Suprapubic skin (tissue), 4 donors: ENCODE measurements at places on chromosomes 12 and 14.
A peak's percentile ranks its signal among the peaks of the same experiment; 100 is the strongest.

DNA sequence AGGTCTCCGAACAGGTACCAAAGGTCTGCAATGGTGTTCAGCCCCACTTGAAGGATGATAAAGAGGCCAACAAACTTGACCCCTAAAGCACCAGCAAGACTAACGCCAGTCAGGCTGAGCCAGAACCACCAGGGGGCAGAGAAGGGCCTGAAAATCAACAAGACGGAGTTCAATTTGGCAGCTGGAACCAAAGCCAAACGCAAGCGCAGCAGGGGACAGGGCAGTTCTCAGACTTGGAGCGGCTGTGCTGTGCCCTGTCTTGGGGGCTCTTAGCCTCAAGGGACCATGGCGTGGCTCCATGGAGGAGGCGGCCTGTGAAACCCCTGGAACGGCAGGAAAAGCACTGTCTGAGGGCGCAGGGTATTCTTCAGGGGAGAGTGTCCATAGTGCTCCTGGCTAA lies 19.6 kb downstream of the POMT2 start:
- peak; percentile 89 for DNase-seq

DNA sequence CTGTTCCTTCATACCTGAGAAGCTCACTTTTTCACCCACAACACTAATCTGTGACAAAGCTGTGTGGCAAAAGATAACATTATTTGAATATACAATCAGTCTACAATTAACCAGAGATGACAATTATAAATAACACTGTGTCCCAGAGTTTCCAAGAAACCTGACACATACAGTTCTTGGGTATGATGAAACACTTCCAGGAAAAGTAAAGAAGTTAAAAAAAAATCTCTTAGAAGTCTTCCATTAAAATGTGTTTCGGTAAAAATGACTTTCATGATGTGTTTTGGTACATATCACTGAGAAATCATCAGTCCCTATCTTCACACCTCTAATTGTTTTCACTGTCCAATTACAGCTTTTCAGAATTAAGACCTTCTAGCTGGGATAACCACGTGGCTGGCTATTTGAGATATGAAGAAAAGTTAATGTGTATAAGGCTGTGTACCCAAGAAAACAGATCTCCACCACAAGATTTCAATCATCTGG lies 390.2 kb downstream of the SOX5 start:
- no peak for DNase-seq

DNA sequence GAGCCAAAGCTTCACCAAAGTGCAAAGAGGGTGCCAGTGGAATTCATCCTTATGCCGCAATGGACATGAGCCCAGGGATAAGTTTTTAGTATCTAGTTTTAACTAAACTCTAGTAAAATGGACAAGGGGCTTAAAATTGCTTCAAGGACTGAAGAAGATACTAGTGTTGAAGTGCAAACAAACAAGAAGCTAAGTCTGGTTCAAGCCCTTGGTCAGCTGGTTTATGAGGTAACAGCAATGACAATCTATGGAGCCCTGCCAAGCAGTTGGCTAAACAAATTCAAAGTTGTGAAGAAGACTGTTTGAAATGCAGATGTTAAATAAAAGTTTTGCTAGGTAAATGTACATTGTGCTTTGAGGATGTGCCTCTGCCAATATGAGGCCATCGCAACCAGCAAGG lies 209.4 kb downstream of the KTN1 start:
- DNase-seq, result no peak

DNA sequence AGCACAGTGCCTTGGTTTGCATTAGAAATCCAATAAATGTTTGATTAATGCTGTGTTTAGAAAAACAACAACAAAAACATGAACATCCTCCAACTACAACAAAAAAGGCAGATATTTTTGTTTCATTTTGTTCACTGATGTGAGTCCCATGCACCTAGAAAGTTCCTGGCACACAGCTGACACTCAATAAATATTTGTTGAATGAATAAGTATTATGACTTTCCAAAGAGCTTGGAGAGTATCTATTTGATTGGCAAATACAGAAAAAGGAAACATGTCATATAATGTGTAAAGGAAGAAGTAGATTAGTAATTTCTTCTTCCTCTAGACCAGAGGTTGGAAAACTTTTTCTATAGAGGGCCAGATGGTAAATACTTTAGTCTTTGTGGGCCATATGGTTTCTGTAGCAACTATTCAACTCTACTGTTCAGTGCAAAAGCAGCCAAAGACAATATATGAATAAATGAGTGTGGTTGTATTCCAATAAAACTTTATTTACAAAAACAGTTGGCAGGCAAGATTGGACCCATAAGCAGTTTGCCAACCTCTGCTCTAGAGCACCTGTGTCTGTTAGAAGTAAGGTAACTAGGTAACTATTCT lies 312.3 kb upstream of the DIO2 start:
- DNase-seq, result no peak

DNA sequence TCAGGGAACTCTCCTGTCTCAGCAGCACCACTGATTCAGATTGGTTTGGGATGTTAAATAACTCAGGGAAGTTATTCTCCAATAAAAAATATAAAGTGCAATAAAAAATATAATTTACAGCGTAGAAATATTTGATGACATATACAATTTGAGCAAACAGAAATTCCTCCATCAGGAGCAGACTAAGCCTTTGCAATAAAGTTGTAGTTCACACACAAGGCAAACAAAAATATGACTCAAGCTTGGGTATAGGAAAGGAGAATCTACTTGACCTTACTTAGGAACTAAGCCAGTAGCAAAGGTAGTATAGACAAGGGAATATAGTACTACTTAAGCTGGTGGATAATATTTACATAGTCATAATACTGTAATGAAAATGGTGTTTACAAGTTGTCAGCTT lies 264.1 kb downstream of the KIF21A start:
- DNase-seq, result no peak

- peak; percentile 64 for DNase-seq
Measured at GRCh38 chr12:51171884-51172514, 936 bp downstream of the TFCP2 start.

GRCh38 chr14:53884601-53885000 lies 72.0 kb downstream of the BMP4 start:
- DNase-seq, result no peak

- no peak for DNase-seq
Measured at GRCh38 chr12:128554546-128555304, 269.0 kb downstream of the SLC15A4 start.

GRCh38 chr14:94427016-94427613 lies 25.5 kb downstream of the SERPINA11 start:
- no peak for DNase-seq

GRCh38 chr14:62436261-62436660 lies 609.0 kb downstream of the KCNH5 start:
- no peak for DNase-seq

DNA sequence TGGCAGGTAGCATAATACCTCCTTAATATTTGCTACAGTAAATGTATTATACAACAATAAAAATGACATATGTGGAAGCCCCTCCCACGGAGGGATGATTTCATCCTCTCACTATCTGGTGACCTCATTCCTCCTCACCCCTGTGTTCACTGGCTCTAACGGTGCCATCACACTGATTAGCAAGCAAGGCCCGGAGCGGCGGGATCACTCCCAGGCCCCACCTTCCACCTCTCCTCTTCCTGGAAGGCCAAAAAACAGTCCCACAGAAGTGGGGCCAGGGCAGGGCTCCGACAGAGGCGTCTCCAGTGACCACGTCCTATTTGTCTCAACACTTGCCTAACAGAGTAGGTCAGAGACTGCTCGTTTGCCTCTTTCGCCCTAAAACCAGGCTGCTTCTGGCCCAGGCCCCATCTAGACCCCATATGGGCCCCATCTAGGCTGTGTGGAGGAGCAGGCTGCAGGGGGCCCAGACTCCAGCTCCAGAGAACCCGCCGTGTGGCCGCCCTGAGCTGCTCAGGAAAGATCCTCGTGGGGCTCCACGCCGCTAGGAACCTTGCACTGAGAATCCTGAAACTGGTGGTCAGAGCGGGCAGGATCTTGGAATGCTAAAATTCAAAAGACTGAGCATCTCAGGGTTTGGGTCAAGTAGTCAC lies 3.7 kb downstream of the SELPLG start:
- DNase-seq, result no peak

DNA sequence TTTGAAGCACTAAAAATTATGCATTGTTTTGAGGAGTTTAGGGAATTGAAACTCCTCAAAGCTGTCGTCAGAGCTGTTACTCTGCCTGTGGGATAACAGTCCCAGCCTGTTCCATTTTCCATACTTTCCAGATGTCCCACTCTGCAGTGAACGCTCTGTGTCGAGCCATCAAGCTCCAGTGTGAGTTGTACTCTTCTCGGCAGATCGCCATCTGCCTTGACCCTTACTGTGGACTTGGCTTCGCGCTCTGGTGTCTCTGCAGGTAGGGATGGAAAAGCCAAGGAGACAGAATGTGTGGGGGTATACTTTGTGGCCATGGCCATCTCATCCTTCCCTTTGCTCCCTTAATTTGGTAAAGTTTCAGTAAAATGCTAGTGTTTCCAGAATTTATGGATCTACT lies 35.5 kb upstream of the ATF1 start:
- DNase-seq, result no peak

DNA sequence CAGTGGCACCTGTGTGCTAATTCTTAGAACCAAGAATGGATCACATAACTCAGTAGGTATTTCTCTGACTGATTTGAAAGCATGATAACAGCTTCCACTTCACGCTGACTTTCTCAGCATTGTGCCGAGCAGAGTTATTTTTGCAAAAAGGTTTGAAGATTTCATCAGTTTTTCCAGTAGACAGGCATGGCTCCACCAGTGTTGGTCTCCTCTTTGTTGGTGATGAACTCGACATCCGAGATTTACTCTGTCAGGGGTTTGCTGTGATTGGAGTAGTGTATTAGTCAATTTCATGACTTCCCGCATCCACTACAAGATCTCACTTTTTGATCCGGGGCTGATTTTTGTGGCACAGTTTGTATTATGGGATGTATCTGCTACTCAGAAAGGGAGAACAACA lies 85.3 kb downstream of the PRKCH start:
- no peak for DNase-seq

GRCh38 chr12:114686426-114686772 lies 2.4 kb upstream of the TBX3 start:
- no peak for DNase-seq

DNA sequence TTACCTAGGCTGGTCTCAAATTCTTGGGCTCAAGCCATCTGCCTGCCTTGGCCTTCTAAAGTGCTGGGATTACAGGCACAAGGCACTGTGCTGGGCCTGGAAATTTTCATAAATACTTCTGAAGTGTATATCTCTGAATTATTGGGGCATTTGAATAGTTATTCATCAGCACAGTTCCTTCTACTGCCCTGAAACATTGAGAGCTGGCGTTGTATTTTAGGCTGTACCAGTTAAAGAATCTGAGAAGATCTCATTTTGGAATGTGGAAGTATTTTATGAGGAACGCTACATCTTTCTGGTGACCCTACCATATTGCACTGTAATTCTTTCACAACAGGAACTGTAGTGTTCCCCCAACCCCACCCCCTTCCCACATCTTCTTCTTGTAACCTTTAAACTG lies 349.0 kb upstream of the RGS6 start:
- no peak for DNase-seq

GRCh38 chr14:96888593-96888992 lies 91.4 kb downstream of the VRK1 start:
- no peak for DNase-seq

DNA sequence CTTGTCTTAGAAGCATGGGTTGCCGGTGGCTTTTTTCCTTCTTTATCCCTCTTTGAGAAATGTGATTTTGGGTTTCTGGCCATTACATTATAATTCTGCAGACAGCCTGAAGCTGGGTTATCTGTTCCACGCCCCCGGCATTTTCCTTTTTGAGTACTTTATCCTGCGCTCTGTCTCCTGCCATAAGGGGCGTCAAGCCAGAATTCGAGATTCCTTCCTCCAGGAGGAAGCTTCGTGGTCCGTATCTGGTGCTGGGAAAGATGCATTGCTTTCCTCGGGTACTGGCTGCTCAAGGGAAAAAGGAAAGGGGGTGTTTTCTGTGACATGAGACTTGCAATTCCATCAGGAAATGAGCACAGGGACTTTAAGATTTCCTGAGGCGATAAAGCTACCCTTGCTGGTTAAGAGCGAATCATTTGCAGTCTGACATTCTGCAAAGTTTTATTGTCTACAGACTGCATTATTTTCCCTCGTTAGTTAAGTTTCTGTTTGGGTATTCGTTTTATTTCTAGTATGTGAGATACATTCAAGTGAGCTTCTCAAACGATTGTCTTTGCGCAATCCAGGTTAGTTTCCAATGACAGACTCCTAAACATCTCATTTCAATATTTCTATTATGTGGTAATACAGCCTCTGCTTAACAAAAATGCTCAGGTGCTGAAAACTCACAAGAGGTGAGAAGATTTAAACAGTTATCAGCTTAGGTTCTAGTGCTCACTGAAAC lies 694 bp downstream of the AKAP5 start:
- no peak for DNase-seq

- DNase-seq, result no peak
Measured at GRCh38 chr14:102029956-102030355, 56.9 kb downstream of the HSP90AA1 start.
